ENCODE measurements at places on chromosomes 11 and 22. TPM values are rescaled to one million over a fixed set of nuclear protein-coding genes. Genes with fewer than 3 reads are reported as not detected.

DNA sequence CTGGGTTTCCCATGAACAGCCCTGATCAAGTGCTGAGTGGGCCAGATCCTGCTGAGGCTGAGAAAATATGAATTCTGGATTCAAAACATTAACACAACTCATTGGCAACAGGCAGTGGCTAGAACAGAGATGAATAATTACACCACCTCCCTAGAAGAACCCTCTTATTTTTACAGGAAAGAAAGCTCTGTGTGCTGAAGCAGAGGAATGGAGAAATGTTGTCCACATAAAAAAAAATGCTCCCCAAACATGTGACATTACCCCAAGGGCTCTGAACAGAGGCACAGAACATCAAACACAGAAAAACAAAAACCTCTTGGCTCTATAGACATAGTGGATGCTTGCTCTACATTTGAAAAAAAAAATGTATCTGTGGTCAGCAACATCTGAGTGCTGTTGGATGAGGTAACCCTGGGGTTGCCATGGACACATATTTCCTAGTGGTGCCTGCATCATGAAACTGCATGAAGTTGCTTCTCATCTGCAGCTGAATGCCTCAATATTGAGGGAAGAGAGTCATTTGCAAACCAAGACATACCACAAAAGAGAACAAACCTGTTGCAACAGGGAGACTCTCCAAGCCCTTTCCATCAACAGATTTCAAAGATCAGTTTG, 98.8 kb downstream of the SNX19 start:
- H3K36me3 ChIP-seq: no peaks in the 10 kb centered on the region
- no peak overlapping the region for H3K27ac ChIP-seq
- no peak overlapping the region for H3K4me3 ChIP-seq
- peak; percentile 73 for DNase-seq
- H3K27me3 ChIP-seq: no peaks in the 10 kb centered on the region

GRCh38 chr22:29987137-29987536, 93.1 kb upstream of the HORMAD2 start:
- DNase-seq: no peak
- no peak overlapping the region for H3K27ac ChIP-seq
- H3K4me1 ChIP-seq: peaks cover under 1% of the 10 kb centered on the region
- H3K27me3 ChIP-seq: no peaks in the 10 kb centered on the region

DNA sequence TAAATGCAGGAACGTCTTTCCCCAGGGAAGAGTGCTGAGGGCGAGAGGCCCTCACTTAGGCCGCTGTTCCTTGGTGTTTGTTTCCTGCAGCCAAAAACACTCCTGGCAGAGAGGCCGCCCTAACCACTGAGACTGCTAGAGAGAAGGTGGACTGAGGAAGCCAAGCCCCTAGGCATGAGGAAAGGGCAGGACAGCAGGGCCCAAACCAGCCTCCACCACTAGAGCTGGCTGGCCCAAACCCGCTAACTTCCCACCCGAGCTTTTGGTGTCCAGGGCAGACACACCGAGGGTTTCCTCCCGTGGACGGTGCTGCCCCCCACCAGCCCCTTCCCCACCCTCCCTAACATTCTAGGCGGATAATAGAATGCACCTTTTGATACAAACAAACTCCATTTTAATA, 6.0 kb downstream of the FGF19 start:
- peaks cover 33% of the 10 kb centered on the region for H3K27me3 ChIP-seq
- DNase-seq: no peak

GRCh38 chr11:101128571-101129202, 926 bp downstream of the PGR start:
- peaks cover 57% of the 10 kb centered on the region for H3K27me3 ChIP-seq
- H3K27ac ChIP-seq: no peak overlapping the region
- H3K4me3 ChIP-seq: no peak overlapping the region
- H3K4me1 ChIP-seq: no peaks in the 10 kb centered on the region

- H3K36me3 ChIP-seq: no peaks in the 10 kb centered on the region
- DNase-seq: no peak
- H3K27me3 ChIP-seq: peaks cover 8% of the 10 kb centered on the region
- H3K27ac ChIP-seq: no peak overlapping the region
Measured at GRCh38 chr11:45715418-45715817, 50.0 kb upstream of the CHST1 start.

- H3K36me3 ChIP-seq: no peaks in the 10 kb centered on the region
- H3K27ac ChIP-seq: no peak overlapping the region
- H3K4me3 ChIP-seq: no peak overlapping the region
- H3K4me1 ChIP-seq: no peaks in the 10 kb centered on the region
- no peaks in the 10 kb centered on the region for H3K27me3 ChIP-seq
Measured at GRCh38 chr11:104633226-104633625, 265.0 kb downstream of the CASP12 start.

DNA sequence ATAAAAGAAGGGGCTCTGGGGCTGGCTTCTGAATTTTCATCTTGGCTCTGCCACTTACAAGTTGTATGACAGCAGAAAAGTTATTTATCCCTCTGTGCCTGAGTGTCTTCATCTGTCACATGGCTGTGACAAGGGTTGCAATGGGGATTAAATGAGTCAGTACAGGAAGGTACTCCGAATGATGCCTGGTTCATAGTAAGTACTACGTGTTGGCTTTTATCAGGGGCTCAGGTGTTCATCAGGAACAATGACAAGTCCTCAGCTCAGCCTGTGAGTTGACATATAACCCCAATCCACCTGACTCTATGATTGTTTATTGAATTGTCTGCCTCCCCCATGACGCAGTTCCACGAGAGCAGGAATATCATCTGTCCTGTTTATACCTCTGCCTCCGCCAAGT, 45.7 kb downstream of the PAMR1 start:
- no peak overlapping the region for H3K27ac ChIP-seq
- no peaks in the 10 kb centered on the region for H3K27me3 ChIP-seq
- no peak for DNase-seq
- peaks cover 14% of the 10 kb centered on the region for H3K4me1 ChIP-seq

DNA sequence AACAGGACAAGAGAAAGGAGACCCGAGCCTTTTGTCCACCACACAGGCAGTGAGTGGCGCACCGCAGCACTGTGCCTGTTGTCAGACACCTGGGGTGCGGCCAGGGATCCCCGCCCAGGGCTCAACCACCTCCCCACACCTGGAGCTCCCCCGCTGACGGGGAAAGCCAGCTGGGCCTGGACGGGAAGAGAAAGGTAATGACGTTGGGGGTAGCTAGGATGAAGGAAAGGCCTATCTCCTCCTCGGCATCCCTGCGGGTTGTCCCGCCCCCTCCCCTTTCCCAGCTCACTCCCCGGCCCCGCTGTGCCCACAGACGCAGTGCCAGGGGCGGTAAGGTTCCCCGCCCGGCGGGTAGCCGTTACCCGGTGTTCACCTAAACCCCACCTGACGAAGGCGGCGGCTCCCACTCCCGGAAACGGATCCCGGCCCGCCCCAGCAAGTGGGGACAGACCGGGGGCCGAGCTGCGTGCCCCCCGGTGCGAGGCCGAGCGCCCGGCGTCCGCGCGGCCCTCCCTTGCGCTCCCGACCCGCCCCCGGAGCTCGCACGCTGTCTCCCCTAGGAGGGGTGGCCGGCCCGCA, 495 bp downstream of the HYOU1 start:
- peak overlapping the region; percentile 78 for H3K4me3 ChIP-seq
- no peak for DNase-seq
- peak overlapping the region; percentile 83 for H3K27ac ChIP-seq
- H3K27me3 ChIP-seq: no peaks in the 10 kb centered on the region

DNA sequence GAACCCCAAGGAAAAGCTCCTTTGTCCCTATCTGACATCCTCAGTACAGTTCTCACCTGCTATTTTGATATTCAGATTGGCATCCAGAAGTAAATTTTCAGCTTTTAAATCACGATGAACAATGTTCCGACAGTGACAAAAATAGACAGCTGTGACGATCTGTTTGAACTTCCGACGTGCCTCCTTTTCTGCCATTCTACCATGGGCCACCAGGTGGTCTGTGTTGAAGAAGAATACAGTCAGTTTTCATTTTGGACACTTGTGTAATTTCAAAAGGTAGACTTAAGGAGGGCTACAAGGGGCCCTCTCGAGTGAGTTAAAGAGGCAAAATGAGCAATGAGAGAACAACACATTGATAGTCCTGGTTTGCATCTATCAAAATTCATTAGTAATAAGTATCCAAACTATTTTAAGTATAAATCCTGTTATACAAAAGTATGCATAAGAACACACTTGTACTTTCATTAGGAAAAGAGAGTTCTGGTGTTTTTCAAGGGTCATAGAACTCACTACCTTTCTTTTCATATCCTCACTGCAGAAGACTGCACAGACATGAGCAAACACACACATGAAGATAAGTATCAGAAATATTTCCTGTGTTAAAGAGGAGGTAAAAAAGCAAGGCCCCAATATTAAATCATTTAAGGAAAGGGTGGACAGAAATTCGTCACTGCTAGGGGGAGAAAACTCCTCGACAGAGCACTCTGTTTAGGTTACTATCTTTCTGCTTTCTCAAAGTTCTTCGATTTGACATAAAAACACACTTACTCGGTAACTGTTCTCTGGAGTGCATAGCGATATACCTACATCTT, 89.9 kb upstream of the APOA1 start:
- H3K4me3 ChIP-seq: no peak overlapping the region
- no peak for DNase-seq
- H3K4me1 ChIP-seq: peaks cover 3% of the 10 kb centered on the region
- H3K27me3 ChIP-seq: no peaks in the 10 kb centered on the region
- H3K36me3 ChIP-seq: no peaks in the 10 kb centered on the region

DNA sequence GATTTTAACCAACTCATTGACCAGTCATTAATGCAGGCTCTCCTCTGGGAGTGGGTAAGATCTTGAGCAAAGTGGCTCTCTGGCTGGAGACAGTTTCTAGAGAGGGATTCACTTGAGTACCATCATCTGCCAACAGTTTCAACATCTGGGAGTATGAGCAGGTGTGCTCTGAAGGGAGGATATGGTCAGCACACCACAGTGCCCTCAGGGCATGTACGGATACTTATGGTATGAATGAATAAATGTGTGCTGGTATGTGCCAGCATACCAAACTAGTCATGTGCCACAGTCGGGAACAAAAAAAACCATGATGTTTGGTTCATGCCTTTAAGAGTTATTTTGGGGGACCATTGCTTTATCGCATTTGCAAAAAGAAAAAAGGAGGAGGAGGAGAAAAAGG, 1197.5 kb upstream of the TENM4 start:
- no peaks in the 10 kb centered on the region for H3K4me1 ChIP-seq
- H3K4me3 ChIP-seq: no peak overlapping the region
- no peaks in the 10 kb centered on the region for H3K27me3 ChIP-seq
- no peak for DNase-seq
- H3K27ac ChIP-seq: no peak overlapping the region
- H3K36me3 ChIP-seq: no peaks in the 10 kb centered on the region

INTS4 gene
- total RNA-seq: 35.0 TPM

HTR3B gene
- total RNA-seq: not detected

ALG9 gene
- total RNA-seq: 24.9 TPM

Data from astrocyte (in vitro differentiated cells and primary cell).